ENCODE measurements at places on chromosomes 3 and 15.

- DNase-seq = no peak
Observed at GRCh38 chr15:98854496-98854895, 153.1 kb downstream of the PGPEP1L start.

GRCh38 chr3:178047496-178047895 lies 488.7 kb upstream of the KCNMB2 start:
- DNase-seq = no peak

- no peak for DNase-seq
Observed at GRCh38 chr3:46943237-46944187, 33.0 kb downstream of the CCDC12 start.

DNA sequence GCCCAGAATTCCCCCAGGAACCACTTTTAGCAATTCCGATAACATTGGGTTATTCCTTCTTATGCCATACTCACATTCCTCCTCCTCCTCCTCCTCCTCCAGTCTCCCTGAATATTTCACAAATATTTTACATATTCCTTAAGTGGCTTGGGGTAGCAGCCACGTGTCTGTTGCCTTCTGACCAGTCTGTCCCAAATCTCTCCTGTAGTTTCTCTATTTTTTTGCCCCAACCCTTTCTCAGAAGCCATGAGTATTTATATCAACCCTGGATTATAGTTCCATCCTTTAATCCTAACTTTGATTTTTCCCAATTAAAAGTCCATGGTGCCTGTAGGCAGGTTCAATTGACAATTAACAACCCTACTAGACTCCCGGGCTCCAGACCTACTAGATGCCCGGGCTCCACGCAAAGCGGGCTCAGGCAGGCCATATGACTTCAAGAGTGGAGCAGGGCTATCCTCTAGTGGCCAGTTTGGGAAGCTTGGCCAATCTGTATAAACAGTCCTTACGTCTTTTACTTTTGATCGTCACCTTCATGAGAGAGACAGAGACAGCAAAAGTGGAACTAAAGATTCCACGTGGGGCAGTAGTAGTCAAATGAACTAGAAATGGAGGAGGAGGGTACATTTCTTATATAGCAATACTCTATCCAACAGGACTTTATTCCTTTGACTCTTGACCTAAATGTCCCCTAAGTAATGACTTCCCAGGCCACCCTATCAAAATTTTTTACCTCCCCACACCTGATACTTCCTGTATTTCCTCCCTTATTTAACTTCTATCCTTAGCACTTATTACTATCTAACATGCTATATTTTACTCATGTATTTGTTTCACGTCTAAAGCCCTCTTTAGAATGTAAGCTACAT lies 69.7 kb downstream of the USF3 start:
- DNase-seq = peak; percentile 92
